ENCODE measurements at places on chromosomes 5 and 9. TPM values are rescaled to one million over a fixed set of nuclear protein-coding genes. Genes with fewer than 3 reads are reported as not detected.

DNA sequence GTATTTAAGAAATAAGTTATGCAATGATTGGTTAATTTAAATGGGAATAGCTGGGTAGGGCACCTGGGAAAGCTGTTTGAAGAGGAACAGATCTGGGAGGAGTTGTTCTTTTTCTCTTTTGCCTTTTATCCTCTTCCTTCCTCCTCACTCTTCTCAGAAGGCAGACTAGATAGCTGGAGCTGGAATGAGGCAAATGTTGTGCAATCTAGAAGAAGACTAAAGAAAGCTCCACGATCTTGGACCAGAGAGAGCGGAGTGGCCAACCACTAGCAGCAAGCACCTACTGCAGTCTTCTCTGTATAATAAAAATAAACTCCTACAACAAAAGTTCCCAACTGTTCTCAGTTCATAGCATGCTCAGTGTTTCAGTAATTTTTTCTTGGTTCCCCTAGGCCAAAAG lies 19.3 kb downstream of the GLIS3 start:
- DNase-seq = no peak

- DNase-seq = no peak
Measured at GRCh38 chr5:3612591-3613042, 17.0 kb downstream of the IRX1 start.

CDKN2B gene
- 0.16 TPM for total RNA-seq

IFNA14 gene
- not detected for total RNA-seq

GRCh38 chr5:83657807-83658525 lies 62.7 kb downstream of the HAPLN1 start:
- no peak for DNase-seq

DNA sequence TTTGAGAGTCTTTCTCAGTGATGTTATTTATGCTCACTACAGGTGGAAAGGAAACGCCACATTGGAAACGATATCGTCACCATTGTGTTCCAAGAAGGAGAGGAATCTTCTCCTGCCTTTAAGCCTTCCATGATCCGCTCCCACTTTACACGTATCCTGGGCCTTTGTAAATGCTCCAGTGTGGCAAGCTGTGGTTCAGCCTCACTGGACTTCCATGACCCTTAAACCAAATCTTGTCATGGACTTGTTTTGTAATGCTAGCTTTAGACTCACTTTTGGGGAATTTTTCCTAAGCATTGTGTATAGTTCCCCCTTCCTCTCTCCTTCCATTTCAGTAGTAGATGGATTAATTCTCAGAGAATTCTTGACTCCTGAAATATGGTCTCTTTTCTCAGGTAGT lies 60.9 kb upstream of the SLC2A8 start:
- DNase-seq = no peak

DNA sequence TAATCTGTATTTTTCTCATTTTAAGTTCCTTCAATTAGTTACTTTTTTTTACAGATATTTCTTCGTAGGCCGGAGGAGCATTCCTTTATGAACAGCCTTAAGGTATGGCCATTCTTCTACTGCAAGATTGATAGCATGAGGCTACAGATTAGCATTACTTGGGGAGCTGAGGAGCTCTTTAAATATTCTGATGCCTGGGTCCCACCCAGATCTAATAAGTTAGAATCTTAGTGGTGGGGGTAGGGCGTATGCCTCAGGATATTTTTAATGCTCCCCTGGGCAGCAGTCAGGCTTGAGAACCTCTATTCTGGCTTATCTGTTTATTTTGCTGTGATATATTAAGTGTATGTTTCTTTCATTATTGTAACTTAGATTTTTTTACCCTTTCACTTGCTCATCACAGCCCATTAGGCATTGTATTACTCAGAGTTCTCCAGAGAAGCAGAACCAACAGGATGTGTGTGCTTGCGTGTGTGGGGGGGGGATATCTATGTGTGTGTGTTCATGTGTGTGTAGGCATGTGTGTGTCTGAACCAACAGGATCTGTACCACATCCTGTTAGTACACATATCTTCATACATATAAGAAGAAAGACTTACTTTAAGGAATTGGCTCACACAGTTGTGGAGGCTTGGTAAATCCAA lies 91.8 kb upstream of the MTAP start:
- DNase-seq = no peak

- DNase-seq = no peak
Measured at GRCh38 chr5:120683580-120683979, 219.5 kb downstream of the PRR16 start.

DNA sequence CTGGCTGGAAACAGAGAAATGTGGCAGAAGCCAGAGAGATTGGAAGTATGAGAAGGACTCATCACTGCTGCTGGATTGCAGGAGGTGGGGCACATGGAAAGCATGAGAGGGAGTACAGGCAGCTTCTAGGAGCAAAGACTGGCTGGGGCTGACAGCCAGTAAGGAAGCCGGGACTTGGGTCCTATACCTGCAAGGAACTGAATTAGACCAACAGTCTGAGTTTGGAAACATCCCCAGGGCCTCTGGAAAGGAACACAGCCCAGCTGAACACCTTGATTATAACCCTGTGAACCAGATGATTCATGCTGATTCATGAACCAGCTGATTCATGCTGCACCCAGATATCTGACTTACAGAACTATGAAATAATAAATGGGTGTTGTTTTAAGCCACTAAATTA lies 93.4 kb downstream of the OSTF1 start:
- DNase-seq = no peak
